ENCODE measurements at places on chromosomes 3 and 15.

- no peak for DNase-seq
These were observed 201.2 kb downstream of the ADAMTSL3 start for GRCh38 chr15:83854950-83855707.

DNA sequence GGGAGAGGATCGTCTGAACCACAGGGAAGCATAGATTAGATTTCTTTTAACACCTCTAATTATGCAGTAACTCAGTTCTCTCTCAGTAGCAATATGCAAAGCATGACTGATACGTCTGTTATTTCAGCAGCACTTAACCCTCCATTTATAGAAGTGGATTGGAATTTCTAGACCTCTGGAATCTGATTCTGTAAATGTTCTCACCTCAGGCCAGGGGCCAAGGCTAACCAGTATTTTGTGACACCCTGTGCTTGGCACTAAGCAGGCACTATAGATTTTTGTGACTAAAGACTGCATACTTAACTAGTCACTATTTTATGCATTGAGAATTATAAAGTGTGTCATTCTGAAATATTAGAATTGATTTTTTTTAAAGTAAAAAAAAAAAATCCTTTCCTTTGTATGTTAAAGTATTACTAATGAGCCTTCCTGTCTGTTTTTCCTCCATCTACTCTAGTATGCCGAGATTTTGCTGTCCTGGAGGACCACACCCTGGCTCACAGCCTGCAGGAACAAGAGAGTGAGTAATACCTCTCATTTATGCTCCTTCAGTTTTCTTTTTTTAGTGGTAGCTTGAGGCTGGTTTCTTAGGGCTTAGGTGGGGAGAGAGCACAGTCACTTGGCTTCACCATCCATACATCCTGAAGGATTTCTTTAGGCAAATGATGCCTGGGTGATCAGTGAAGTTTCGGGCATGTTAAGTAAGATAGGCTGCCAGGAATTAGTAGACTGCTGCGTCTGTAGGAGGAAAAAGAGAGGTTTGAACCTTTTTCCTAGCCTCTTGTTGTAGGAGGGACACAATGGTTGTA, 26.5 kb upstream of the UTS2B start:
- DNase-seq, result no peak

GRCh38 chr3:194879126-194879877, 193.6 kb downstream of the FAM43A start:
- DNase-seq, result peak; percentile 89

DNA sequence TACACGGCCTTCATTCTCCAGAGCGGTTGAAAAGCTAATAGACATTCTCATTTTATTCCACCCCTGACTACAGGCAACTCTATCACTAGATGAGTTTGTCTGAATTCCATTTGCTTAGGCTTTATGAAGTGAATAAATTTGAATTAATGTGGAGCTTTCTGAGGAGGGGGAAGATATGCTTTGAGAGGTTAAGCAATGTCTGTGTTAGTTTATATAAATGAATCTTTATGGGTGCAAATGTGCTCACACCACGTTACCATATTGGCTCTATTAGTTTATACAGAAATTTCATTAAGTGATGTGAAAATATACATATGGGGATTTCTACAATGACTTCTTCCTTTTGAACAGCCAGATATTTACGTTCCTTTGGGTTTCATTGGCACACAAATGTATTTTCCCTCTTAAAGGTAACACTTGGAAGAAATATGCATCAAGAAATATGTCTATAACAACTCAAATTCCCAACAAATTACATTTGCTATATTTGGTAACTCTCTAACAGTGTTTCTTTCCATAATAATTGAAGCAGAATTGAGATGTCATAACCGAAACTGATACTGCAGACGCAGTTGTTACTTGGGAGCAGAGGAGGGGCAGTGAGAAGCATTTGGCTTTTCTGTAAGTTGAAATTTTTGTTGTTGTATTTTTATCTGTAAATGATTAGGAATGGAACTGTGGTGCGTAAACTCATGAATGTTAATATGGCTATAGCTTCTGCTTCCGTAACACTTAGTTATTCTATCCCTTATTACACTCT, 359.4 kb downstream of the CACNA2D3 start:
- DNase-seq, result no peak

DNA sequence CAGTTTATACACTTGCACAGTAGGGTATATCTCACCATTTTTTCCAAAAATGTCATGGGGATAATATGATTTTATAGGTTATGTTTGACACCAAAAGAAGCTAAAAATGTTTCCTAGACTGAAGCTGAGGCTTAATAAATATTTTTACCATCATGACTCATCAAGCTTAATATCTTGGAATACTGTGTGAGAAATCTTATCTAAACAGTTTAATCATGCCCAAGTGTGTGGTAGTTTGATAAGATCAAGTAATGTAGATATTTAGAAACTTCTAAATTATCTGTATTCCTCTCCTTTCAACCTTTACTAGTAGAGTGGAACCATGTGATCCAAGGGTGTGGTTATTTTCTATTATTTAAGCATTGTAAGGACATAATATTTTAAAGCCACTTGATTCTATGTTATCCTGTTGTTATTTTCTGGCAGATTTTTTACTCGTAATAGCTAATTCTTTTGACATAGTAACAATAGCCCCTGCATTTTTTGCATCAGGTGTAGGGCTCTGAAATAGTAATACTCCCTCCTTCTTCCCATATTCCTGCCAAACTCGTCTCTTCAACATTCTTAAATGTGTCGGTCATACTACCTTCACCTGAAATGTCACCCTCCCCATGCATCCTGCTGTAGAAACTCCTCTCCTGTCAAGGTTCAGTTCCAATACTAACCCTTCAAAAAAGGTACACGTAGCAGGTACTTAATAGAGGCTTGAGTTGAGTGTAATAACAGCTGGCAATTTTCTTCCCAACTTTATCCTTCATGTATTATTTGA, 729.6 kb downstream of the NLGN1 start:
- DNase-seq, result no peak

- DNase-seq, result peak; percentile 70
These were observed 118.0 kb downstream of the CHSY1 start for GRCh38 chr15:101133751-101134261.

GRCh38 chr3:4438296-4438695, 28.8 kb downstream of the SUMF1 start:
- DNase-seq, result no peak

DNA sequence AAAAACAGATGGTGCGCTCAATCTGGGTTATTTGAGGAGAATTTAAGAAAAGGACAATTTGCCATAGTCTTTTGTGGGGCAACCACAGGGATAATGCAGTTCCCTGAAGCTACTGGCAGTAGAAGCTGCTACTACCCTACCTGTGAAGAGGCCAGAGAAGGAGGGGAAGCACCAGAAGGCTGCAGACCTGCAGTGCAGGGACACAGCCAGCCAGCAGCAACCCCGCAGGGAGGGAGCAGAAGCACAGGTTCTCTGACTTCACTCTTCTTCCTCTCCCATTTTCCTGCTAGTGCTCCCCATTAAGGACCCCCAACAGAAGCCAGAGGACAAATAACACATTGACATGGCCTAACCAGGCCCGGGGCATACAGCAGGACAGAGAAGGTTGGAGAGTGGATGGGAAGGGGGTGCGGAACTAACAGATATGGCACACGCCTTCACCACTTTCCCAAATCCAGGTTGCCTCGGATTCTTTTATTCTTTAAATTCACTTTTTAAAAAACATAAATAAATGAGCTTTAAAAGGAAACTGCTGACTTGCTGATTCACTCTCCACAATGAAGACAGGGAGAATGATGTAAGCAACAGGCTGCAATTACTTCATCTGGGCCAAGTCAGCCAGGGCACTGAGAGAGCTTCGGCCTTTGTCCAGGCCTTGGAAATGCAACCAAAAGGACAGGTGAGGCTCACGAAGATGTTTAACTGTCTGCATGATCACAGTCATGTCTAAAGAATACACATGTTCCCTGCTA, 30.1 kb downstream of the POPDC2 start:
- peak; percentile 52 for DNase-seq

GRCh38 chr3:7977245-7978086, 524.2 kb upstream of the LMCD1 start:
- no peak for DNase-seq

DNA sequence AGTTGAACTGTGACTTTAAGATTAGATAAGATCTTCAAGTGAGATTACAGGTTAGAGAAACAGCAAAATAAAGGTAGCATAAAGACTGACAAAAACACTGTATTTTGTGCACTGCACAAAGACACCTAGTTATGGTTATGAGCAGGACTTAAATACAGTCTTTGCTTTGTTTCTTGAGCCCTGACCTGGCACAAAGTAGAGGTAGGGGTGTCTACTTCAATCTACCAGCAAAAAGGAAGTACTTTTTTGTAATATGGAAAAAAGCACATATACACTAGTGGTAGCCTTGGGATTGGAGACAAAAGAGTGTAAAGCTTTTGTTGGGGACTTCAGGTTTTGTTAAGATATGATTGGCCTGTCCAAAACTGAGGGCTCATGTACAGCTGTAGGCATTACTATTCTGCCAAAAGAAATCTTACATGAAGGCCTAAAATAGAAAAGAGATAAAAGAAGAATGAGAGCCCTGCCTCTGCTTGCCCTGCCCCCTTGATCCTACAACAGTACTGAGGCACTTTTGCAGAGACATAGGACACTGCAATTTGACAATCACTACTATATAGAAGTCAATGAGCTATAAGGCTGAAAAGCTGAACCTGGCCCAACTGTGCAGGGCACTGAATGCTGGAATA, 194.3 kb downstream of the CBLB start:
- DNase-seq, result no peak

- no peak for DNase-seq
These were observed 28.1 kb downstream of the ARNT2 start for GRCh38 chr15:80432345-80432702.

DNA sequence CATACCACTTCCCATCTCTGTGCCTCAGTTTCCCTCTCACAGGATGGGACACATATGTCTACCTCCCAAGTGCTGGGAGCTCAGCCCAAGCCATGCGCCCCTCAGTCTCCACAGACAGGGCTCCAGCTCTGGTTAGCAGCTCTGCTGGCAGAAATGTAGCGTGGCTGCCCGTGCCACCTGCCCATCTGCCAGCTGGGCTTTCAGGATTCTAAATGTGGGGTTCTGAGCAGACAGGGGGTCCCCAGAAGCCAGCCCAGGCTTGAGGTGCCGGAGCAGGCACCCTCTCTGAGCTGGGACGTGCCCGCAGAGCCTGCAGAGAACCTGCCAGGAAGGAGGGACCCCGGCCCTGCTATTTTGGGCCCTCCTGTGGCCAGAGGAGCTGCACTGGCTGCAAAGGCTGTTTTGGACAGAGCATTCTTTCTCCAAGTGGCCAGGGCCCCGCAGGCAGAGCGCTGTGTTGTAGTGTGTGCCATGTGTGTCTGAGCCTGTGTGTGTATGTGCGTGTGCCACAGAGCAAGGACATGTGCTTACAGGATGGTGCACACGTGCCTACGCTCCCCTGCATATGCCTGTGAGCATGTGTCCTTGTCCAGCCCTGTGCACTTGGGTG, 31.7 kb downstream of the PSTPIP1 start:
- DNase-seq, result no peak
